HepG2 (cell line): ENCODE measurements at places on chromosomes 1 and 21. TPM values are rescaled to one million over a fixed set of nuclear protein-coding genes. Genes with fewer than 3 reads are reported as not detected.

CHI3L1 gene
- polyA plus RNA-seq = 0.09 and 0.17 TPM in 2 replicates

DNA sequence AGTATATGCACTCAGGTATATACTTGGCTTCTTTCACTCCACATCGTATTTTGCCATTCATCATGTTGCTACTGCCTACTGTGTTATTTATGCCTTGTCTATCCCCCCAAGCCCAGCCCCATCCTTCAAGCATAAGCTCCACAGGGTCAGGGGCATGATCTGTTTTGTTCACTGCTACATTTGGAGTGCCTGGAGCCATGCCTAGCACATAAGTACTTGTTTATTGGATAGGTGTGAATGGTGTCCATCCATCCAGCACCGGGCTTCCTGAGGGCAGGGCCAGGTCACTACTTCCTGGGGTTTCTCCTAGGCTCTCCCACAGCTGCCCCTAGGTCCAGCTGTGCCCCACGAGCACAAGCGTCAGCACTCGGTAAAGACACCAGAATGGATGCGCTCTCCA, 289.0 kb upstream of the VAMP3 start:
- no peak overlapping the region for H3K4me3 ChIP-seq
- no peaks in the 10 kb centered on the region for H3K4me1 ChIP-seq
- peaks cover 2% of the 10 kb centered on the region for H3K27me3 ChIP-seq
- H3K36me3 ChIP-seq = no peaks in the 10 kb centered on the region
- no peak overlapping the region for H3K27ac ChIP-seq

GRCh38 chr1:156489166-156489934, 11.2 kb downstream of the MEF2D start:
- no peaks in the 10 kb centered on the region for H3K4me1 ChIP-seq
- H3K27me3 ChIP-seq = no peaks in the 10 kb centered on the region
- 0 out of 3 replicates have a peak, but pooled peaks cover under 1% of the 10 kb centered on the region for H3K36me3 ChIP-seq
- H3K4me3 ChIP-seq = no peak overlapping the region
- no peak for DNase-seq

PHGDH gene
- polyA plus RNA-seq = 95.8 and 115 TPM in 2 replicates

PAQR6 gene
- 1.4 and 2.0 TPM in 2 replicates for polyA plus RNA-seq

DNA sequence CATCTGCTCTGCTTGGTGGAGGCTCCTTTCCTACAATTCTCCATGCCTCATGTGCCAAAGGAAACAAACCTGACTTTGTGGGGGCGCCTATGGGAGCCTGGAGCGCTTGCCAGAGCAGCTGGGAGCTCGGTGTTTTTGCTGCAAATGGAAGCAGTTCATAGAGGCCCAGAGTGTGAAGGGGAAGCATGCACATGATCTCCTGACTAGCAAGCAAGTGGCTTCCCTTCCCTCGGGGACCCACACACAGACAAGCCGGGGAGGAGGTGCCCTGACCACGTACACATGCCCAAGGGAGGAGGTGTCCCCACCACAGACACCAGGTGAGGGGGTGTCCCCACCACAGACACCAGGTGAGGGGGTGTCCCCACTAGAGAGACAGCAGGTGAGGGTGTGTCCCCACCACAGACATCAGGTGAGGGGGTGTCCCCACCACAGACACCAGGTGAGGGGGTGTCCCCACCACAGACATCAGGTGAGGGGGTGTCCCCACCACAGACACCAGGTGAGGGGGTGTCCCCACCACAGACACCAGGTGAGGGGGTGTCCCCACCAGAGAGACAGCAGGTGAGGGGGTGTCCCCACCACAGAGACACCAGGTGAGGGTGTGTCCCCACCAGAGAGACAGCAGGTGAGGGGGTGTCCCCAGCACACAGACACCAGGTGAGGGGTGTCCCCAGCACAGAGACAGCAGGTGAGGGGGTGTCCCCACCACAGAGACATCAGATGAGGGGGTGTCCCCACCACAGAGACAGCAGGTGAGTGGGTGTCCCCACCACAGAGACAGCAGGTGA, 106.8 kb downstream of the CRYAA start:
- no peak overlapping the region for H3K27ac ChIP-seq
- no peak for DNase-seq
- H3K36me3 ChIP-seq = no peaks in the 10 kb centered on the region
- peaks cover 14% of the 10 kb centered on the region for H3K27me3 ChIP-seq

- no peak overlapping the region for H3K4me3 ChIP-seq
- no peak for DNase-seq
- H3K27ac ChIP-seq = no peak overlapping the region
Measured at GRCh38 chr1:8649027-8649426, 168.4 kb downstream of the RERE start.

- H3K4me3 ChIP-seq = peak overlapping the region; percentile 84
- peaks cover 67% of the 10 kb centered on the region for H3K4me1 ChIP-seq
- no peaks in the 10 kb centered on the region; the same call in 1 of the 3 replicates for H3K36me3 ChIP-seq
- no peaks in the 10 kb centered on the region for H3K27me3 ChIP-seq
Measured at GRCh38 chr1:219174460-219175211, 958 bp downstream of the LYPLAL1 start.
